ENCODE measurements at places on chromosomes 16 and 17.

DNA sequence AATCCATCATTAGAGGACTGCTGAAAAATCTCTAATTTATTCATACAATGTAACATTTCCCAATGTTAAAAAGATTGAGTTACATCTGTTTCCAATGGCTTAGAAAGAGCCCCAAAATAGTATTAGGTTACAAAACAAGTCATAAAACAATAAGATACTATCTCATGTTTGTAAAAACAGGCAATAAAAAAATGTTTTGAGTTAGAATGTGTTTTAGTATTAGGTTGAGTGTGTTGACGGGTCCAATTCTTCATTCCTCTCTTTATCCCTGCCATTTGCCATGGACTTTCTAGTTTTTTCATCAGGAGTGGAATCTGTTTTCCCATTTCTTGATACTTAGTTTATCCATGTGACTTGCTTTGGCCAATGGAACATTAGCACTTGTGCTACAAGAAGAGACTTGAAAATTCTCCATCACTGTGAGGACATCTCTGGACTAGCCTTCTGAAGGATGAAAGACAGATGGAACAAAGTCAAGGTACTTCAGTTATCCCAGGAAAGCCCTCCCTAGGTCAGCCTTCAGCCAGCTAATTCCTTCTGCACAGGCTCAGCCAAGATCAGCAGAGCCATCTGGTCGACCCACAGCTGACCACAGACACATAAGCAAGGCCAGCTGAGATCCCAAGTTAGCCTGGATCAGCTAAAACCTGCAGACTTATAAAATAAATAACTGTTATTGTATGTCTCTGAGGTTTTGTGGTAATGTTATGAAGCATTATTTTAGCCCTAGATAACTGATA lies 83.3 kb downstream of the HS3ST3A1 start:
- no peak for DNase-seq

GRCh38 chr16:49773534-49774475 lies 82.1 kb downstream of the ZNF423 start:
- no peak for DNase-seq

GRCh38 chr16:660459-661183 lies 7.3 kb upstream of the RHOT2 start:
- DNase-seq, result peak; percentile 34

GRCh38 chr17:49913226-49914095 lies 55.5 kb upstream of the DLX4 start:
- no peak for DNase-seq

DNA sequence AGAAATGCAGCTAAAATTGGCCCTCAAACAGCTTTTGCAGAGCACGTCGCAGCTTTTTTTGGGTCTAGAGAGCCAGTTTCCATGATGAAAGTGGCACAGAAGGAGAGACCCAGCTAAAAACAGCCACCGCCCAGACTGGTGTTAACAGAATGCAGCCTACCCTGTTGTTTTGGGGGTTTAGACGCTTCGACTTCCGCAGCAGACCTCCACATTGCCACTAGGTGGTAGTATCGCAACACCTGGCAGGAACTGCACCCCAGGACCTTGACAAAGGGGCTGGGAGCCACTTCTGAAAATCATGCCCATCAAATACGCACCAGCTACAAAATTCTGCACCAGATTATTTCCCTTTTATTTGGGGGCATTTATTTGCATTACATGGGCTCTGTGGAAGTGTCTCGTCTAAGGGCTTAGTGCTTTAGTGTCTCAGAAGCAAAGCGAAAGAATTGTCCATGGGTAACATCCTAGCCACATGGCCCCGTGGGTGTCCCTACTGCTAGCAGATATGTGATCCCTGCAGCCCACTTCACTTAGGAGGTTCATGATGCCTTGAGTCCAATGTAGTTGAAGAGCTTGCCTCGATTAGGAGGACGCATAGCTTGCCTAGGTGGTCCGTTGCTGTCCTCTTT lies 167.1 kb downstream of the HAPSTR1 start:
- DNase-seq, result no peak

- no peak for DNase-seq
Observed at GRCh38 chr17:76416899-76417298, 32.5 kb downstream of the SPHK1 start.

DNA sequence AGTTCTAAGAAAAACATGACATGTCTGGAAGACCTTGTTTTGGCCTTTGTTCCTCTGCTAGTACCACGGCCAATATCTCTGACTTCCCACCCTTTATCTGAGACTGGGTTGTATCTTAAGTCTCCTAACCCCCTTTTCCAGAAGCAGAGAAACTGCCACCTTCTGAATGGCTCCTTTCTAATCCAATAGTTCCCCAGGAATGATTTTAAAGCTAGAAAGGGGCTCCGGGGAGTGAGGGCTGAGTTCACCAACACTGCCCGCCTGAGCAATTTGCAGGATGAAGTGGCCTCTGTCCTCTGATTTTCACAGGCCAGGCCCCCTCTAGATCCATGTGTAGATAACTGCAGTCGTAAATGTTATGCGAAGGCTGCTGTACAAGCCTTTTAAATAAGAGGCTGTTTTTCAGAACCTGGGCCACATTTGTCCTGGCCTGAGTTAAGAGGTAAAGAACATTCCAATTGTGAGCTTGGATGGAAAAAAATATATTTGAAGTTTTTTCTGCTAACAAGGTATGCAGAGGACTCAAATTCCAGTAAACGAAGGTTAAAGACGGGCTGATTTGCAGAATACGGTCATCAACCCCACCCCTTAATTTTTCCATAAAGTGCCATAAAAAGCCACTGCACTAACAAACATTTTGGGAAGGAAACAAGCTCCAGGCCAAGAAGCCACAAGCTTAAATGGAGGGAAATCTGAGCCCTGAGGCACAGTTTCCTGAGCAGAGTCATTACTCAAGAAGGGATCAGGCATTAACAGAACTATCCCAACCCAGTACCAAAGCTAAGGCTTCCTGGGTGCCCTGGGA lies 117.0 kb upstream of the MAF start:
- DNase-seq, result no peak

DNA sequence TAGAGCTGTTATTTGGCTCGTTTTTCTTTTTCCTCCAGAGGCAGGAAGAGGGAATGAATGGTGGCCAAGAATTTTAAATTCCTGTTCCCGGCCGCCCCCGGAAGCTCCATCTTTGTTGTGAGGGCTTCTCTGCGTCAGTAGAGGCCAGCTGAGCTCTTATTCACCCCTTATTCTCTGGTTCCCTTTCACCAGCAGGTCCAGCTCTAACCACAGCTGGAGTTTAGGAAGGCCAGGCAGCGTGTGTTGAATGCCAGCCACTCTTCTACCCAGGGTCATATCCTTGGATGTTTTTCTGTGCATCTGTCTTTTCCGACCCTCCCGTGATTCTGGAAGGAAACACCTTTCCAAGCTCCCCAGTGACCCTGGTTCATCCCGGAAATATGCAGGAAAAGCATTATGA lies 570.5 kb downstream of the WWOX start:
- no peak for DNase-seq

DNA sequence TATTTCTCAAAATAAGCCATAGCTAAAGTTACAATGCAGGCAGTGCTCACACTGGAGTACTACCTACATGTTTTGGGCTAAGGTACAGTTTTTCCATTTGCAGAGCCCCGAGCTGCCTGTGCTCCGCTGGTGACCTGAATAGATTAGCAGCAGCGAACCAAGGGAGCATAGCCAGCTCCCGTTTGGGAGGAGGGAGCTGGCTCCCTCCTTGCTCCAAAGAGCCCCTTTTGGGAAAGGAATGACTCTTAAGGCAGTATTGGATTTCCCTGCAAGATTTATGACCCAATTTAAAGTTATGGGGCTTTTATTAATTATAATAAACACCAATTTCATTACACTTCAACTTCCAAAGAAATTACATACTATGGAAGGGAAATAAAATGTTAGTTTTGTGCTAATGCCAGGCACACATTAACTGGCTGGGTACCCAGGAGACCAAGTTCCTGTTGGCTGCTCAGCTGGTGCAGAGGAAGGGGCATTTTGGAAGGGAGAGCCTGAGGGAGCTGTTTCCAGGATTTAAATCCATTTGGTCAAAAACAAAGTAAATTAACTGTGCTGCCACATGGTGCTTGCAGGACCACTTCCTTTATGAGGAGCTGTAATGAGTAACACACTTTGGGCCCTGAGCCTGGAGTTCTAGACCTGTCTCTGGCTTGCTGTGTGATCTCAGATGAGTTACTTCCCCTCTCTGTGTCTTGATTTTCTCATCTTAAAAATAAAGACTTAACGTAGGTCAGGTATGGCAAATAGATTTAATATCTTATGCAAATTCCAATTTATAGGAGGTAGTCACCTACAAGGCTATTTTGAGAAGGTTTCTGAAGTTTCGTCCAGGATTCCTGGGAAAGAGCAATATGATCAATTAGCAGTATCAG lies 362.1 kb upstream of the CCL2 start:
- no peak for DNase-seq

GRCh38 chr16:86519649-86520316 lies 9.5 kb downstream of the FOXF1 start:
- peak; percentile 31 for DNase-seq

DNA sequence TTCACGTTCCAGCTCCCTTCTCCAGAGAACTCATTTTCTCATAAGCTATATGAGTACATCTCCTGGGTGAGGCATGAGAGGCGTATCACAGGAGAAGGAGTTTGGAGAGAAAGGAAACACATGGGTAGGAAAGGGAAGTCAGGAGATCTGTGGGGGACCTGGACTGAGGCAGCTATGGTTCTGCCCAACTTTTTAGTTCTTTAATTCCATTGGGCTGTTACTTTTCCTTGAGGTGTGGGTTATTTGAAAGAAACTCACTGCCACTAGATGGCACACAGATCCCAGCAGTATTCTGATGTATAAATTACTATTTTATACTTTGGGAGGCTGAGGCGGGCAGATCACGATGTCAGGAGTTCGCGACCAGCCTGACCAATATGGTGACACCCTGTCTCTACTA lies 63.6 kb downstream of the NUP93 start:
- no peak for DNase-seq

- no peak for DNase-seq
Observed at GRCh38 chr16:8370374-8371270, 219.7 kb downstream of the TMEM114 start.

Measured in activated CD8-positive, alpha-beta memory T cell treated with anti-CD3 and anti-CD28 coated beads for 4 hours (primary cell).